Panc1 (cell line): ENCODE measurements at places on chromosomes 6 and 20. TPM values are rescaled to one million over a fixed set of nuclear protein-coding genes. Genes with fewer than 3 reads are reported as not detected.

- H3K4me1 ChIP-seq, result no peaks in the 10 kb centered on the region
- H3K27ac ChIP-seq, result no peak overlapping the region
- H3K4me3 ChIP-seq, result no peak overlapping the region
- no peaks in the 10 kb centered on the region for H3K27me3 ChIP-seq
These were observed 50.2 kb downstream of the GFRA4 start for GRCh38 chr20:3612795-3613572.

DNA sequence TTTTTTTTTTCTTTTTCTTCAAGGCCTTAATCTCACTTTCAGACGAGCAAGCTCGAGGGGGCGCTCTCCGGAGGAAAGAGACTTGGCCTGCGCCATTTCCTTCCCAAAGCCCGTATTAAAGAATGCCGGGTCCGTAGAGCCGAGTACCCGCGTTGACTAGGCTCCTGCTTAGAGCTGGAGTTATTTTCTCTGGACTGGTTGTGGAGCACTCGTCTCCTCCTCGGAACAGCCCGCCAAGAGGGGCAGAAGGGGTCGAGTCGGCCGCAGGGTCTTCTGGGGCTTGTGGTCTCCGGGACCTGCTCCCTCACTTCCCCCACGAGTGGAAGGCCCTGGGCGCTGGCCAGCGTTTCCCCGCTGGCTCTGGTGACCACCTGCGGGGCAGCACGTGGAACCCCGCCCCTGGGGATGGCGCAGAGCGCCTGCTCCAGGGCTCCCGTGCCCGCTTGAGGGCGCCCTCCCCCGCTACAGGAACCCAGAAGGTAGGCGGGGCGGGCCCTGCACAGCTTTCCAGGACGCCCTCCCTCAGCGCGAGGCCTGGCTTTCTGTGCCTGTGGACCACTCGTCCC, 2.7 kb upstream of the MEI4 start:
- H3K4me1 ChIP-seq, result peaks cover 6% of the 10 kb centered on the region; the same call in 1 of the 2 replicates
- no peaks in the 10 kb centered on the region for H3K36me3 ChIP-seq
- peak overlapping the region; percentile 57 for H3K27ac ChIP-seq
- peak overlapping the region; percentile 60 for H3K4me3 ChIP-seq
- H3K27me3 ChIP-seq, result no peaks in the 10 kb centered on the region
- DNase-seq, result peak; percentile 4

- H3K27me3 ChIP-seq, result no peaks in the 10 kb centered on the region
- no peak overlapping the region for H3K4me3 ChIP-seq
- peaks cover 31% of the 10 kb centered on the region for H3K4me1 ChIP-seq
- no peak overlapping the region for H3K27ac ChIP-seq
- no peak for DNase-seq
These were observed 169.3 kb downstream of the ARID1B start for GRCh38 chr6:156946370-156946936.

GRCh38 chr6:9409126-9409525, 973.8 kb upstream of the SLC35B3 start:
- H3K4me3 ChIP-seq, result no peak overlapping the region
- DNase-seq, result no peak
- no peaks in the 10 kb centered on the region for H3K36me3 ChIP-seq

GRCh38 chr6:82143041-82143481, 104.5 kb downstream of the IBTK start:
- peaks cover 16% of the 10 kb centered on the region for H3K4me1 ChIP-seq
- no peak for DNase-seq
- no peak overlapping the region for H3K4me3 ChIP-seq
- no peak overlapping the region for H3K27ac ChIP-seq

The CGA gene
- total RNA-seq, result not detected

DNA sequence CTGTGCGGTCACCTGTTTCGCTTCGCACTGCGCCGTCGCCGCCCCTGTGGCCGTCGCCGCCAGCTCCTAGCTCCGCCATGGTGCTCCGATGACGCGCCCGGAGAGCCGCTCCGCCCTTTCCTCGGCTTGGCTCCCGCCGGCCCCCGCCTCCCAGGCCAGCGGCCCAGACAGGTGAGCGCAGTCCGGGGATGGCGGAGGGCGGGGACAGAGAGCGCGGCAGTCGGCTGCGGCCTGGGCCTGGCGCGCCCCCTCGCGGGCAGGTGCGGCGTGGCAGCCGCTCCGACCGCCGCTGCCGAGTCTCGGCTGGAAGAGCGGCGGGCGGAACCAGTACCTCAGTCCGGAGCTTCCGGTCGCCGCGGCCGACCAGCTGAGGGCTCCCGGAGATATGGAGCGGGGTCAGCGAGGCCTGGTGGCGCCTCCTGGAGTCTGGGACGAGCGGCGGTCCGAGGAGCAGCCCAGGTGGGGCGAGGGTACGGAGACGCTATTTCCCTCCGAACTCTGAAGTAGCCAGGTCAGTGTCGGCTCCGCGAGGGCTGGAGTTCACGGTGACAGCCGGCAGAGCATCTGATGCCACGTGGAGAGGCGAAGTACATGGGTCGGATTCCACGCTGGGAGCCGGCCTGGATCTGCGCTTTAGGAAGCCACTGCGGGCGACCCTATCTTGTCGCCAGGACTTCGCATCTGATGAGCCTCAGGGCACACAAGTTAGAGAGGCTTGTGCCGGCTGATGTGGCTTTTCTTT, at the start of gene MAP7:
Gene MAP7 (minus strand): TSS at position 93 of the 742 bp plus-strand sequence. CDS start 14 bp downstream, at position 79.
- no peak for DNase-seq
- H3K36me3 ChIP-seq, result no peaks in the 10 kb centered on the region; the same call in 1 of the 2 replicates
- peaks cover 14% of the 10 kb centered on the region for H3K27me3 ChIP-seq

GRCh38 chr20:23071996-23072395, 14.1 kb downstream of the CD93 start:
- no peak for DNase-seq
- H3K36me3 ChIP-seq, result no peaks in the 10 kb centered on the region
- no peak overlapping the region for H3K27ac ChIP-seq
- H3K4me1 ChIP-seq, result no peaks in the 10 kb centered on the region

The RIPPLY2 gene
- total RNA-seq, result 6.5 TPM

DNA sequence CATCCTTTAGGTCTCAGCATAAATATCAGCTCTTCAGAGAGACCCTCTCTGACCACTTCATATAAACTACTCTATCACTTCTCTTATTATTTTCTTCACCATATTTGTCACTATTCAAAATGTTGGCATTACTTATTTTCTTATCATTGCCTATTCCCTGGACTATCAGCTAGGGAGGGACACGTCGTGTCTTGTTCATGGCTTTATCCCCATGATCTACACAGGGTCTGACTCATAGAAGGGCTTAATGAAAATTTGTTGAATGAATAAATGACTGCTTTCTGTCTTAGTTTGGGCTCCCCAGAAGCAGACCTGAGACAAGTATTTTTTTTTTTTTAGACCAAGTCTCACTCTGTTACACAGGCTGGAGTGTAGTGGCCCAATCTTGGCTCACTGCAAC, 3.0 kb upstream of the CDK5RAP1 start:
- DNase-seq, result no peak
- peaks cover 4% of the 10 kb centered on the region; the same call in 1 of the 2 replicates for H3K4me1 ChIP-seq
- no peak overlapping the region for H3K4me3 ChIP-seq
- H3K27ac ChIP-seq, result no peak overlapping the region
- no peaks in the 10 kb centered on the region for H3K36me3 ChIP-seq

- peaks cover 2% of the 10 kb centered on the region; the same call in 1 of the 2 replicates for H3K4me1 ChIP-seq
- no peak for DNase-seq
- H3K4me3 ChIP-seq, result no peak overlapping the region
- peaks cover 4% of the 10 kb centered on the region for H3K36me3 ChIP-seq
- H3K27me3 ChIP-seq, result no peaks in the 10 kb centered on the region
- H3K27ac ChIP-seq, result no peak overlapping the region
These were observed 31.0 kb downstream of the ASCC3 start for GRCh38 chr6:100850174-100850573.

GRCh38 chr6:54267798-54268197, 40.4 kb upstream of the TINAG start:
- H3K27ac ChIP-seq, result no peak overlapping the region
- H3K27me3 ChIP-seq, result no peaks in the 10 kb centered on the region; the same call in 1 of the 2 replicates
- no peak for DNase-seq
- no peaks in the 10 kb centered on the region for H3K4me1 ChIP-seq
- H3K36me3 ChIP-seq, result no peaks in the 10 kb centered on the region

DNA sequence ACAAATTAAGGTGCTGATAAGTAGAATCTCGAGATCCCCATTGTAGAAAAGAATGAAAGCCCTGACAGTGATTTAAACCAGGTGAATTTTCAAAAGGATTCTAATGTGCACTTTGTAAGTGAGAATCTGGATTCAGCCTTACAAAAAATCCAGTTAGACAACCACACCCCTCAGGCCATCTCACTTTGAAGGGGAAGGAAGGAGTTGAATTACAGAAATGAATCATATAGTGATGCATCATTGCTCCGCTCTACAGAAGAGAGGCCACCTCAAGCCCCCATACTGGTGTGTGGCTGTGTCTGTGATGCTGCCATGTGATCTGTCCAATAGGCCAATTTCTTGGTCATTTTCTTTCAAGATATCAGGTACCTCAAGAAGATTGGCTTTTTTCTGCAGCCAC, 85.5 kb upstream of the NT5E start:
- no peak overlapping the region for H3K27ac ChIP-seq
- H3K4me1 ChIP-seq, result no peaks in the 10 kb centered on the region; the same call in none of the 2 replicates
- no peak overlapping the region for H3K4me3 ChIP-seq
- no peaks in the 10 kb centered on the region for H3K27me3 ChIP-seq
- no peaks in the 10 kb centered on the region for H3K36me3 ChIP-seq

DNA sequence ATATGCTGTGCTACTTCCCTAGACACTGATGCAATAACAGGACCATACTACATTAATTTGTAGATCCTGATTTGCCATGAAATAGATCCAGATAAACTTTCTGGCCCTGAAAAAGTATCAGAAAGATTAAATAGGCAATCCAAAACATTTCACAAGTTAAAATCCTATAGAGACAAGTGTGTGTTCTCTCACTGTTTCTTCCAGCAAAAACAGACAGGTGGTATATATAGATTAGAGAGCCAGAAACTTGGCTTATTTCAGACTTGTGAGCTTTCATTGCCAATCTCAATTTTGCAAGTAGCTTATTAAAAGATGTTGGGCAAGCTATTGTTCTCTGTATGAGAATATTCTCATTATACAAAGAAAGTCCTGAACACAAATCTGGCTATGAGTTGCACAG, 289.1 kb upstream of the MANEA start:
- DNase-seq, result no peak
- H3K4me3 ChIP-seq, result no peak overlapping the region
- H3K4me1 ChIP-seq, result no peaks in the 10 kb centered on the region
- no peaks in the 10 kb centered on the region for H3K36me3 ChIP-seq
